ENCODE measurements at places on chromosomes 7 and 10.

GRCh38 chr10:30510184-30510931, 76.4 kb downstream of the MAP3K8 start:
- DNase-seq, result no peak

DNA sequence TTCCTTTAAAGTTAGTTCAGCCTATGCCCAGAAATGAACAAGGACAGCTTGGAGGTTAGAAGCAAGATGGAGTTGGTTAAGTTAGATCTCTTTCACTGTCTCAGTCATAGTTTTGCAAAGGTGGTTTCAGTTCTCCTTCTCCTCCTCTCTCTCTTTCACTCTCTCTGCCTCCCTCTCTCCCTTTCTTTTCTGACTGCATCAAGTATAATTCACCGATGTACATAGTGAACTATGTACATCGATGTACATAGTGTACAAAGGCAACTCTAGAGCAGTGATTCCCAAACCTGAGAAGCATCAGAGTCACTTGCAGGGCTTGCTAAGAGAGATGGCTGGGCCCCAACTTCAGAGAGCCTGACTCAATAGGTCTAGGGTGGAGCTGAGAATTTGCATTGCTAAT, 1259.7 kb downstream of the TYW1 start:
- DNase-seq, result no peak

DNA sequence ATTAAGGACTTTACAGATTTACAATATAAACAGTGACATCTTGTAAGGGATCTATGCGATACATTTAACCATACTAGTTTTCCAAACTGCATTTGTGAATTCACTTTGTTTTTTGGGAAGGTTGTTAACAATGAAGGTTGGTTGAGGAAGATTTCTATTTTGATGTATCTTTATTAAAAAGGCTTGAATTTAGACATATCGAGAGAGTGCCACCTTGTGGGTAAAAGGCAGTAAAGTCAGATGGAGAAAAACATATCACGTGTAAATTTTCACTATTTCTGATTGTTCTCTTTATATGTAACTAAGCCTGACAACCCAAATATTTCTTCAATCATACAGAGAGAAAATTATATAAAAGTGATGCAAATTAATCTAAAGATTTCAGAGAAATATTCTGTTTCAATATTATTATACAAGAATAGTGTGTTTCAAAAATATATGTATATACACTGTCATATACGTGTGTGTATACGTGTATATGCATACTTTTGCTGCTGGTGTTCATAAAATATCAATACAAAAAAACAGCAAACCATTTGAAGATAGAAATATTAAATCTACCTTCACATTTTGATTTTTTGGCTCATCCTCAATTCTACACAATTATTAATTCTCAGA, 988.6 kb downstream of the SORCS1 start:
- peak; percentile 60 for DNase-seq

DNA sequence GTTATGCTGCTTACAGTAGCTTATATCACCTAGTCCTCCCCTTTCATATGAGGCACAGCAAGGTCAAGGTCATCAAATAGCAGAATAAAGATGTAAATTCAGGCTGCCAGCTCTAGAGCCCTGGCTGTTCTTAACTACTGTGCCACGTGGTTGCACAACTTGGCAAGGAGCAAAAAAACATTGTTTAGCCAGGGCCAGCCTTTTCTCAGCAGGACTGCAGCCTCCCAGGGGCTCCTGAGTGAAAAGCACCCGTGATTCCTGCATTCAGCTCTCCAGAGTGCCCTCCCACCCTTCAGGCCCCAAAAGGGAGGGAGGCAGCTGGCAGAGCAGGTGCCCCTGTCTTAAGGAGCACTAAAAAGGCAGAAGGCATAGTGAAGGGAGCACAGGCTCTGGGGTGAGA, 31.8 kb upstream of the TM9SF3 start:
- DNase-seq, result no peak

DNA sequence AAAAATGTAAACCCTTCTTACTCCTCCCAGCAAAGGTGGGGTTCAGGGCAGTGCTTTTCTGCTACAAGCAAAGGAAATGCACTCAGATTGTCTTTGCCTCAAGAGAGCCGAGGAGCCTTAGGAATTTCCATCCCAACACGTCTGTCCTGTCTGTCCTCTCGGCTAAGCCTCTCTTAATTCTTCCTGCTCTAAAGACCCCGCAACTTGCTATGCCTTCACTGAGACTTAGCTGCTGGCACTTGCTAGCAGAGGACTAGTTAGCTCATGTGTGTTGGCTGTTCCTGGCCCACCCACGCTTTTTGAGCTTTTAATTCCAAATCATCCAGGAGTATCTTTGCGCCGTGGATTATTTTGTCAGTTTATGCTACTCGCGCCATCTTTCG, 481 bp upstream of the NPM3 start:
- no peak for DNase-seq

GRCh38 chr10:50576245-50576815, 47.4 kb downstream of the SGMS1 start:
- DNase-seq, result peak; percentile 33

GRCh38 chr7:134724606-134725005, 54.8 kb upstream of the CALD1 start:
- no peak for DNase-seq

- peak; percentile 5 for DNase-seq
These were observed 10.0 kb downstream of the CYP3A43 start for GRCh38 chr7:99837649-99838361.

DNA sequence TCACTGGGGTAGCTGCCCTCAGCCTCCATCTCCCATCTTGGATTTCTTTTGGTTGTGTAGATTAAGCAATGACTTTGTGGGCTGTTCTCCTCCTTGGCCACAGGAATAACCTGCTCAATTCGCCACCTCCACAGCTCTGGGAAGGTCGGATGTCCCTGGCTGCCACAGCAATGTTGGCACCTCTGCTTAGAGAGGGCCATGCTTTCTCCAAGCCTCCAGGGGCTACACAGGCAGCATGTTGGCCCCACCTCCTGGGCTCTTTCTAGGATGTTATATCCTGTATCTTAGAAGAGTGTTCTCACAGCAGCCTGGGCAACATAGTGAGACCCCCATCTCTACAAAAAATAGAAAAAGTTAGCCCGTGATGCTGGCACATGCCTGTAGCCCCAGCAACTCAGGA, 35.4 kb upstream of the FXYD4 start:
- no peak for DNase-seq

DNA sequence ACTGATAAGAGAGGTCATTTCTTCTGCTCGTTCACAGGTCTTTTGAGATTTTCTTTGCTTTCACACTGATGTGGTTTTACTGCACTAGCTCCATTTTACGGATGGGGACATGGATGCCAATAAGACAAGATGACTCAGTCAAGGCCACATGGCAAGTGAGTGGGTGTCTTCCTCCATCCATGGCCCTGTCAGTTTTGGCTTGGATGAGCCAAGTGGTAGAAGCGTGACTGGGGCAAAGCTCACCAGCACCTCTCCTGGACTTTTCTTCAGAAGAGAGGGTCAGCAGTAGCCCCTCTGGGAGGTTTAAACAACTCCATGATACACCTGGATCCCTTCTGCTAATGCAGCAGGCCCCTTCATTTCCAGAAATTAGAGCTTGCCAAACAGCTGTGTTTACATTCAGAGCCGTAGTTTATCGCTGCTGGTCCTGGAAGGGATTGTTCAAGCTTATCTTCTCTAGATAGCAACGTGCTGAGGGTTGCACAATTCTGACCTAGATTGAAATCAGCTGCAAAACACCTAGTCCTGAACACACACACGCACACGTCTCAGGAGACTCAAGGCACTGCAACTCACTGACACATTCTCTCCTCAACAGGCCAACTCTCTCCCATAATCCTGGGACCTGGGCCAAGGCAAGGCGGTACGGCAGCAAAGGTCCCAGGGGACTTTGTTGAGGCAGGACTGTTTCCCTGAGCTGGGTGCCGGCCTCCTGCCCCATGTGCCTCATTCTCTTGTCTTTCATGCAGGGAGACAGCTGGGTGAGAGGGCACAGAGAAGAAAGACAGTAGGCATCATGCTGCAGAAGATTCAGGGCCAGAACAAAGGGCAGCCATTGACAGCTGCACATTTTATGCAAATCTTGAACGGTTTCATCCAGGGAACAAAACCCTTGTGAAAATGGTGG, 14.2 kb upstream of the PDCD4 start:
- peak; percentile 48 for DNase-seq

GRCh38 chr10:78956391-78956790, 112.4 kb upstream of the ZMIZ1 start:
- no peak for DNase-seq

- DNase-seq, result peak; percentile 75
These were observed 24.3 kb downstream of the FAM20C start for GRCh38 chr7:216360-217300.

DNA sequence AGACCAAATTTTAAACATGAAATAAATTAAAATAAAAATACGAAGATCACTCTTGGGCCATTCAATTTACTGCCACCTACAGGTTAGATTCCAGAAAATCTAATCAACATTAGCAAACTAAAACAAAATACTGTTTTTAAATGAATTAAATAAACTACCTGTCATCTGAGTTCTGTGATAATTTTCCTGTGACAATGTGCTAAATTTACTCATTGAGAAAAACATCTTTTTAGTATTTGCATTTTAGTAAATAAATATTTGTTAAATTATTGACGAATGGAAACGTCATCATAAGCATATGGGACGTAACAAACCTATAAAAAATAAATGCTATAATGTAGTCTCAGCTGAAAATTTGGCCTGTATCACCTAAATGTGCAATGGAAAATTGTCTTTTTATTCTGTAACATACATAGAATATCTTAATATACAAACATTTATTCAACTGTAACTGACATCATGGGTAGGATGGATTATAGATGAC, 72.1 kb downstream of the ITGB8 start:
- DNase-seq, result peak; percentile 20

DNA sequence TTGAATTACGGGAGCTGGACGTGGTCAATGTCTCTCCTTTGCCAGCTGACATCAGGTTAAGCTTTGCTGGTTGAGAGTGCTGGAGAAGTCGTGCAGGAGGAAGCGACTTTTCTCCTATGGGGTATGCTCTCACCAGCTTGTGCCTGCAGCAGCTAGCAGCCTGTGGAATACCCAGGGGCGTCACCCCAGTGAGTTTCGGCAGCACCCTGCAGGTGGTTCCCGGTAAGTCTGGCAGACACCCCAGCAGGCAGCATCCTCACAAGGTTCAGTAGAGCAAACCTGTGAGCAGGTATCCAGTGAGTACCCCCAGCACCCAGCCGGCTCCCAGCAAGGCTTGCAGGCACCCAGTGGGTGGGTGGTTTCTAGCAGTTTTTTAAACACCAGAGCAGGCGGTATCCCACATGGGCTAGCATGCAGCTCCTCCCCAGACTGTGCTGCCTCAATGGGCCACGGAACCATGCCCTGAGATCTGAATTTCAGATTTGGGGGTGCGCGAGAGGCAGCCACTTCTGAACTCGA, 74.8 kb upstream of the SVIL start:
- no peak for DNase-seq

GRCh38 chr10:86099542-86100334, 266.9 kb downstream of the GRID1 start:
- no peak for DNase-seq

DNA sequence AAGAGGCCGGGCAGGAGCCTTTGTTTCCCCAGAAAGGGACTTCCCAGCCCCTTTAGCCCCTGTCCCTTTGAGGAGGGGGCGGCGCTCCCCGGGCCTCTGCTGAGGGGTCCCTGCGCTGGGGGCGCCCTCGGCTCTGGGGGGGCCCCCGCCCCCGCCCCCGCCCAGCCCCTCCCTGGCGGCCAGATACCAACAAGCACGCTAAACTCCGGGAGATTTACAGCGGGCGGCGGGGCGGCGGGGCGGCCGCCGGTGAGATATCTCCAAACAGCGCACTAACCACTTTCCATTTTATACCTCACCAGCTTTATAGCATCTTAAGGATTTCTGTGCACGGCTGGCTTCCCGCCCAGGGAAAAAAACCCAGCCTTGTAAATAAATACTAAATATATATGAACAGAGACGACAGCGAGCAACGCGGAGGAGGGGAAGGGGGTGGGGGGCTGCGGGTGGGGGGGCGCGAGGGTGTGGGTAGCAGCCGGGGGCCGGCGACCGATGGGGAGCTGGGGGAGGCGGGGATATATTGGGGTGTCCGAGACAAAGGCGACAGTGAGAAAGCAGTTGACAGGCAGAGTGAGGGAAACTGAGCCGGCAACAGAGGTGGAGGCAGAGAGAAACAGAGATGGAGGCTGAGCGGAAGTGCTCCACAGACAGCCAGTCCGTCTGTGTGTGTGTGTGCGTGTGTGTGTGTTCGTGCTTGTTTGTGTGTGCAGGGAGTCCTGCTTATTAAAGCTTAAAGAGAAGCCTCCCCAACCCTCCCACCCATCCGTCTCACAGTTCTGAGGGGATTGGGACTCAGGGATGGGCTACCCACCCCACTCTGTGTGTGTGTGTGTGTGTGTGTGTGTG, 85.8 kb downstream of the HIF1AN start:
- DNase-seq, result peak; percentile 39

DNA sequence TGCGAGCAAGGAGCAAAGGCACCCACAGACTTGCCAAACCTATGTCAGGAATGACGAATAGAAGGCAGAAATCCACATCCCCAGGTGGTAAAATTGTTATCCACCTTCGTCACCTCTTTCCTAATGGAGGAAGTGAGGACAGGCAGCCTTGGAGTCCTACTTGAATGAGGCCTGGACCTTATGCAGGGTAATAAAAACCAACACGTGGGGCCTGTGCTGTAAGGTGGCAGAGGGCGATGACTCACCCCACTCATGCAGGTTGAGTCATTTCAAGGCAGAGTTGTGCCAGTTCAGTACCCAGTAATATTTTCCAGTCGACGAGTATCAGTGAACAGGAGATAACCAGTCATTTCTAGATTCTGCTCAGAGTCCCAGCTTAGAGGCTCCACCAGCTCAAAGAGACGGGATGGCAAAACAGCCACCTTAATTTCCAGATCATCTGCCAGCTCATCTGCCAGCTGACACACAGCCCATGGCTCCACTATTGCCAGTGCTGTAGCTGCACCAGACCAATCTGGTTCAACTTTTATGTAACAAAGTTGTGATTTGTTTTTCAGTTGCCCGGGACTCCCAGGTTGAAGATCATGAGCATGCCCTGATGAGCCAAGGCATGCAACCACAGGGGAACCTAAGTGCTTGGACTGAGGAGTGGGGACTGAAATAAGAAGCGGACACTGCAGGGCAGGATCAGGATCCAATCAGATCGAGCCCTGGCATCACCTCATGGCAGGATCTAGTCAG, 176.2 kb upstream of the ITGB1 start:
- DNase-seq, result no peak

GRCh38 chr7:96952974-96953391, 52.4 kb upstream of the DLX6 start:
- no peak for DNase-seq

DNA sequence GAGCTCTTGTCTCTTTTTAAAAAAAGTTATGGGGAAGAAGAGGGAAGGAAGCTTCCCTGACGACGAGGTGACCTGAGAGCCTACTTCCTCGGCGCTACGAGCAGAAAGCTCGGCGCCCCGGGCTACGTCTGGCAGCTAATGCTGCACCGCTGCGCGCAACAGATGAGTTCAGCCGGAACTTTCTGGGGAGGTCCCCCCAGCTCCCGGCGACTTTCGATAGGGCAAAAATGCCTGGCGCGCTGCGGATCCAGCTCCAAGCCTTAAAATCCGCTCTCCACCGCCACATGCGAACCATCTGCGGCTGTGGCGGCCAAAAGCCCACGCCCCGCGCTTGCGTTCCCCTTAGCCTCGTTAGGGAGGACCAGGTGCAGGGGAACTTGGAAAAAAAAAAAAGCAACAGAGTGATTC, 621 bp downstream of the P4HA1 start:
- DNase-seq, result peak; percentile 87

- DNase-seq, result no peak
These were observed 9.2 kb downstream of the BNIP3 start for GRCh38 chr10:131972474-131973071.
